ENCODE measurements at places on chromosomes 2 and 18.
A peak's percentile ranks its signal among the peaks of the same experiment; 100 is the strongest.

DNA sequence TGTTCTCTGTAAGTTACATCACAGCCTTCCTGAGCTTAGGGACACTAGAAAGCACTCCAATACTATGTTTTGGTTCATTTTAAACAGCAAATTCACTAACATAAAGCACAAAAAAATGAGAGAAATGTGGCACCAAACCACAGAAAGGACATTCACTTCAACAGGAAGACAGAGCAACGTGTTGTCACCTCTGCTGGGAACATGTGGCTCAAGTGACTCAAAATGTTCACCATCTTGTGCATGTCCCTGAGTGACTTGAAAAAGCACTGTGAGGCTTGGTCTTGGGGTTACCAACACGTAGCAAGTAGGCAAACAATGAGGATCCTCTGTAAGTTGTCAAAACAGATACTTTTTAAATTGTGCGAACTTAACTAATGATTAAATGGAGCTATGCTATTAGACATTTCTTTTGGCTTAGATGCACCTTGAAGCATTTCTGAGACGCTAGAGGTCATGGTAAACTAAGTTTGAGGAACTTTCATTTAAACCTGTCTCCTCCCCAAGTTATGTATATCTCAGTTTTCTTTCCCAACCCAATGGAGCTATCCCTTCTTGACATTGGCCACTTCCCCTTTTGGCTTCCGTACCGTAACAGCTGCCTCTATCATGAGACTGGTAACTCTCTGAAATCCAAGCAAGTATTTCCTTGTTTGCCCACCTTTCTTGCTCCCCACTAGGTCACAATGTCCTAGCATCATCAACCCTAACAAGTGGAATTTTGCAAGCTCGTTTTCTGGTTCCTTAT, 14.0 kb upstream of the ST6GAL2 start:
- no peak for DNase-seq

- DNase-seq = no peak
Measured at GRCh38 chr2:82007071-82007664, 1702.6 kb upstream of the LRRTM1 start.

- DNase-seq = no peak
Measured at GRCh38 chr2:122927197-122927596, 1097.9 kb upstream of the CNTNAP5 start.

GRCh38 chr18:54316071-54316820, 41.4 kb downstream of the STARD6 start:
- DNase-seq = no peak

DNA sequence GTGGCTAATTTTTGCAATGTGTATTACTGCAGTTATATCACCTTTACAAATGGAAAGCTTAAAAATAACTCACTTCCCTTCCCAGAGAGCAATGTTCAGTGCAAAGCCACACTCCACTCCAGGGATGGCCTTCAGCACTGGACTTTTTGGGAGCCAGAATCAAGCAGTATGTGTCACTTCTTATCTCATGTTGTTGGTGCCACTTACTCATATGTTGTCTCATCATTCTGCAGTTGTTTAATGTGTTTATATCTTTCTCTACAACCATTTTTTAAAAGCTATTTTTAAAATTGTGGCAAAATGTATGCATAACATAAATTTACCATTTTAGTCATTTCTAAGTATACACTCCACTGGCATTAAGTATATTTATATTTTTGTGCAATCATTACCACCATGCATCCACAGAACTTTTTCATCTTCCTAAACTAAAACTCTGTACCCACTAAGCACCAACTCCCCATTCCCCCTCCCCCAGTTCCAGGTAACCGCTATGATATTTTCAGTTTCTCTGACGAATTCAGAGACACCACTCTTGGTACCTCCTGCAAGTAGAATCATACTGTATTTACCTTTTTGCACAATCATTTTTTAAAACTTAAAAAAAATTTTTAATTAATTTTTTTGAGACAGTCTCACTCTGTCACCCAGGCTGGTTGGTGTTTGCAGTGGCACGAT, 32.1 kb upstream of the CD8A start:
- DNase-seq = no peak

DNA sequence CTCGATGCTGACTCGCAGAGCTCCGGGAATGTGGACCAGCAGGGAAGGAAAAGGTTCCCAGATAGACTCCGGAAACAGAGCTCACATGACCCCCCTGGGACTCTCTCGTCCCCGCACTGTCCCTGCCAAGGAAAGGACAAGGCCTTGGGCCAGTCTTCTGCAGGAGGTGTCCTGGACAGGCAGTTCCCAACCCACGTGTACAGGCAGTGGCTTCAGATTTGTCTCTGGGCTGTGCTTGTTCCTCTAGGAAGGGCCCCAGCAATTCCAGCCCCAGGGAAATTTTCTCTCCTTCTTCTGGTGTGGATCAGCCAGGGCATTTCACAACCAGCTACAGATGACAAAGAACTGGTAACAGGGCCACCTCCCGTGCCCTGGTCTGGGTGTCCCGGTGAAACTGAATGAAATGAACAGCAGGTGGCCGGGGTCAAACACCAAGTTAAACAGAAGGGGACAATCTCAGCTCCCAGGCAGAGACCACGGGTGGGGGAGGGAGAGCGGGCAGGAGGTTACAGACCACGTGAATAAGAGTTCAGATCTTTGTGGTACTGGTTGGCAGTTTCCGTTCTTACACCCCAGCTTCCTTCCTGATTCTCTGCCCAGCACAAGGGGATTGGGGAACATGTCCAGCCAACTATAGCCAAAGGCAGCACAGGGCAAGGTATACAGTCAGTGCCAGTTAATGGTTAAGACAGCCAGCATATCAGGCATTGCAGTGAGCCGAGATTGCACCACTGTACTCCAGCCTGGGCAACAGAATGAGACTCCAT, 52.2 kb upstream of the CAB39 start:
- DNase-seq = no peak

DNA sequence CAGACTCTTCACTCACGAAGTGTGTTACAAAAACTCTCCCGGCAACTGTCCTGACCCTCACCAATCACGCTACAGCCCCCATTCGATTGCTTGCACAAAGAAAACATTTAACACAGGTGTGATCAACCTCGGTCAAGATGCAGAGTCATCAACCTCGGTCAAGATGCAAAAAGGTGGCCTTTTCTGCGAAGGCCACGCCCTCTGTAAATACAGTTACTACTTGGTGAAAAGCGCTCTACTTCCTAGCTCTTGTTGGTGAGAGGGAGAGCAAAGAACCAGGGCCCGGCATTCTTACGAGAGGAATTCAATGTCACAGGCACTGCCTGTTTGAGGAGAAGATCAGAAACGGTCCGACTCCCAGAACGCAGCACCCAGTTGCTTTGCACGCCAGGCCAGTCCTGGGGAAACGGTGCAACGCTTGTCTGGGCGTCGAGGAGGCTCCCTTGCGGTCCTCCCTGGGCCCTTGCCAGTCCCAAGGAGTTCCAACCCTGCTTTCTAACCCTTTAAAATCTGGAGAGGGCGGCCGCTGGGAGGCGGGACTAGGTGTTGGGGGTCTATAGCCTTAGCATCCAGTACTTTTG, 1.9 kb downstream of the PIEZO2 start:
- DNase-seq = peak; percentile 21

- no peak for DNase-seq
Measured at GRCh38 chr2:210555555-210555954, 844 bp upstream of the CPS1 start.

- peak; percentile 66 for DNase-seq
Measured at GRCh38 chr2:201358684-201359083, 1.5 kb upstream of the FLACC1 start.

DNA sequence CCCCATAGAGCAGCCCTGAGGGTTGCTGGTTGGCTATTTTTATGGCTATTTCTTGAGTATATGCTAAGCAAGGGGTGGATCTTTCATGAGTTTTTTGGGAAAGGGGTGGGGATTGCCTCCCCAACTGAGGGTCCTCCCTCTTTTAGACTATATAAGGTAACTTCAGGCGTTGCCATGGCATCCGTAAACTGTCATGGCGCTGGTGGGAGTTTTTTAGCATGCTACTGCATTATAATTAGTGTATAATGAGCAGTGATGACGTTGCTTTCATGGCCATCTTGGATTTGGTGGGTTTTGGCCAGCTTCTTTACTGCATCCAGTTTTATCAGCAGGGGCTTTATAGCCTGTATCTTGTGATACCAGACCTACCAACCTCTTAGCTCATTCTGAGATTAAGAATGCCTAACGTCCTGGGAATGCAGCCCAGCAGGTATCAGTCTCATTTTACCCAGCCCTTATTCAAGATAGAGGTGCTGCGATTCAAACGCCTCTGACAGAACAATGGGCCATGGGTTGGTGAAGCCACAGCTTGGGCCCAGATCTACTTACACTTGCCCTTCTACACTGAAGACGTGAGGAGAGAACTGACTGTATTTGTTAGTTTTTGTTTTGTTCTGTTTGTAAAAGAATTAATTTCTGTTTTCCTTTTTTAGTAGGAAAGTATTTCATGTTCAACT, 53.8 kb upstream of the TMEM163 start:
- DNase-seq = no peak

DNA sequence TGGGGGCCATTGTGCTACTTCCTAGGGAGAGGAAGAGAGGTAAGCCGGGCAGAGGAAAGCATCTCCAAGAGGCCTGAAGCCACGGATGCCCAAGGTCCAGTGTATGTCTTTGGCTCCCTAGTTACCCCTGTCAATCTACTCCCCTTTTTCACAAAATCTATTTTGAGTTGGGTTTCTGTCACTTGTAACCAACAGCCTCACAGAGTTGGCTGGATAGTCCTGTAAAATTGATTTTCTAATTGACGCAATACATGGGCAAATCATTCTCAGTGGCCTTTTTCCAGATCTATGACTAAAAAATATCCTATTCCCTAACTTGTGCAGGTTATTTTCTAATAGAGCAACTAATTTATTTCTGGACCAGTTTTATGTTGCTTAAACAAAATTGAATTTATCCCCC, 168.4 kb downstream of the IRS1 start:
- no peak for DNase-seq

GRCh38 chr2:224272237-224272910, 129.5 kb downstream of the FAM124B start:
- DNase-seq = no peak

- DNase-seq = peak; percentile 55
Measured at GRCh38 chr2:207164006-207164831, 1.5 kb downstream of the KLF7 start.

- DNase-seq = no peak
Measured at GRCh38 chr2:86420913-86421312, 20.3 kb upstream of the KDM3A start.

- no peak for DNase-seq
Measured at GRCh38 chr18:8453528-8453927, 155.7 kb upstream of the RAB12 start.

- DNase-seq = no peak
Measured at GRCh38 chr2:209762563-209762962, 9.1 kb upstream of the UNC80 start.

GRCh38 chr18:53752781-53753367, 471.6 kb downstream of the MBD2 start:
- no peak for DNase-seq

- peak; percentile 18 for DNase-seq
Measured at GRCh38 chr2:96816836-96817702, 1.0 kb downstream of the CNNM3 start.

GRCh38 chr2:42905341-42906110, 113.1 kb upstream of the HAAO start:
- DNase-seq = no peak

GRCh38 chr2:230226051-230226551, 565 bp downstream of the SP140 start:
- no peak for DNase-seq

DNA sequence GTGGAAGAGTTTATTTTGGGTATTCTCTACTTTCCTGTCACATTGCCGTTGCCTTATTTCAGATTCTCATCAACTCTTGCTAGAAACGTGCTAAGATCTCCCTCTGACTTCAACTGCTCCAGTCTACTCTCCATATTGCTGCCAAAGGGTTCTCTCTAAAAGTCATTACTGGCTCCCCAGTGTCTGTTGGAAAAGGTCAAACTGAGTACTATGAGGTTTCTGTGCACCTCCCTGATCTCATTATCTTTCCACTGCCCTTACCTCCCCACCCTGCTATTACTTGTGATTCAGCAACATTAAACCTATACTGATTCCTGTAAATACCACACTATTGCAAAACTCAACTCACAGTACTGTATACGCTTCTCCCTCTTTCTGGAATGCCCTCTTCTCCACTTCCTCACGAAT, 1.9 kb upstream of the KRCC1 start:
- DNase-seq = no peak

DNA sequence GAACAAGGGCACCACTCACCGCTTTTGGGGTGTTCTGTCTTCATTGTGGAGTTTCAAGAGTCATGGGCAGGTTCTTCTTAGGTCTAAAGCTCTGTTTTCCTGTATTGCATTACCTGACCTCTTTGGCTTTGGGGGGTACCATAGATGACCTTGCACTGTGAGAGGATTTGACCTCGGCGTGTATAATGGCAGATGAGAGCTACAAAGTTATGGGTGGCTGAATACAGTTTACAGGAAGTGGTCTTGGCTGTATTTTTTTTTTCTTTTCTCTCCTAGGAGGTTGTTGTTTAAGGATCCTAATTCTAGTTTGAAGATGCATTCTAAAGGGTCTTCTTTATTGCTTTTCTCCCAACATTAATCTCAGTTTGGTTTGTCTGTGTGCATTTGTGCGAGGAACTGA, 11.5 kb downstream of the GAL3ST2 start:
- DNase-seq = no peak

DNA sequence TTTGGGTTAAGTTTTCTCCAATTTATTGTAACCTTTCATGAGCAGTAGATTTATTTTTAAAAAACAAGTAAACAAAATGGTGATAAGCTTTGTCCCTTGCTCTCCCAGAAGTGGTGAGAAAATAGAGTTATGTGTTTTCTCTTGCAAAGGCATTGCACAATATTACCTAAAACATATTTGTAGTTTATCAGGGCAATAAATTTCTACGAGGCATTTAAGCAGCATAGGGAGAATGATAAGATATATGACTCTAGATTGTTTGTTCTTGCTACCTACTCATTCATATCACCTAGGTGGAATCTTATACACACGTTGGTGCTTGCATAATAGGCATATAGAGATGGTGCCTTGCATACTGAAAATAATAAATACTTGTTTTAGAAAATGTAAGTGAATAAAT, 201.7 kb downstream of the MYO1B start:
- no peak for DNase-seq

GRCh38 chr18:26059357-26059756, 31.1 kb downstream of the SS18 start:
- no peak for DNase-seq

DNA sequence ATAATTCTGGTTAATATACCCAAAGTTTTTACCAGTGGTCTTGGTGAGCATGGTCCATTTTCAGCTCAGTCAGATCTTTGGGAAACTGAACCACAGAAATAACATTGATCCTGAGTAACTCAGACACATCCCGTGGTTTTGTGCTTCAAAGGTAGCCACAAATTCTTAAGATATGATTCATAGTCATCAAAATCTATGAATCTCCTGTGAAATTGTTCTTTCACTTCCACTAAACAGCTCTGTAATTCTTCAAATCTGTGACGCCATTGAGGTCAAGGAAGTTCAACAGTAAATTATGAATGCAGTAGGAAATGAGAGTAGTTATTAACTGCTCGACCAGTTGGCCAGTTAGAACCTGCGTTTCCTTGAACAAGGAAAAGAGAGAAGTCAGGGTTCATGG, 147.3 kb downstream of the IRS1 start:
- DNase-seq = peak; percentile 99

GRCh38 chr18:44320619-44321460, 359.8 kb upstream of the SETBP1 start:
- DNase-seq = no peak

GRCh38 chr2:39007875-39008504, 112.9 kb downstream of the SOS1 start:
- DNase-seq = no peak

- no peak for DNase-seq
Measured at GRCh38 chr18:58405107-58405898, 223.6 kb downstream of the ALPK2 start.

- DNase-seq = no peak
Measured at GRCh38 chr2:66387016-66387753, 47.7 kb upstream of the MEIS1 start.
